Dermis lymphatic vessel endothelial cell (primary cell): ENCODE measurements at places on chromosomes 2 and 18. TPM values are rescaled to one million over a fixed set of nuclear protein-coding genes. Genes with fewer than 3 reads are reported as not detected.

The L3MBTL4 gene
- 2.7 and 8.8 TPM in 2 replicates for total RNA-seq

The SCG2 gene
- total RNA-seq: under 0.01 TPM in 1 of 2 replicates, not detected in the other

The PLCL1 gene
- total RNA-seq: 0.11 and 0.69 TPM in 2 replicates

The ADI1 gene
- 59.2 and 61.3 TPM in 2 replicates for total RNA-seq

The PAX8 gene
- 0.11 and 0.17 TPM in 2 replicates for total RNA-seq

The FMNL2 gene
- total RNA-seq: 43.7 and 50.0 TPM in 2 replicates

The CTAGE1 gene
- total RNA-seq: not detected in 2 replicates

The CCL20 gene
- total RNA-seq: 0.95 and 2.1 TPM in 2 replicates

The KIF1A gene
- under 0.01 TPM in 1 of 2 replicates, not detected in the other for total RNA-seq

The STON1 gene
- 2.3 and 4.7 TPM in 2 replicates for total RNA-seq

The ACADL gene
- total RNA-seq: not detected in 2 replicates

The ABCG5 gene
- not detected in 2 replicates for total RNA-seq

The ST8SIA3 gene
- total RNA-seq: not detected in 2 replicates

The INO80B gene
- total RNA-seq: 8.0 and 9.0 TPM in 2 replicates

The TXNDC2 gene
- not detected in 2 replicates for total RNA-seq

The SCYGR4 gene
- not detected in 2 replicates for total RNA-seq

The NDUFS1 gene
- total RNA-seq: 125 and 129 TPM in 2 replicates

The BUB1 gene
- 5.3 and 7.4 TPM in 2 replicates for total RNA-seq
